Endodermal cell (in vitro differentiated cells): ENCODE measurements at places on chromosomes 11 and 22.
A peak's percentile ranks its signal among the peaks of the same experiment; 100 is the strongest.

DNA sequence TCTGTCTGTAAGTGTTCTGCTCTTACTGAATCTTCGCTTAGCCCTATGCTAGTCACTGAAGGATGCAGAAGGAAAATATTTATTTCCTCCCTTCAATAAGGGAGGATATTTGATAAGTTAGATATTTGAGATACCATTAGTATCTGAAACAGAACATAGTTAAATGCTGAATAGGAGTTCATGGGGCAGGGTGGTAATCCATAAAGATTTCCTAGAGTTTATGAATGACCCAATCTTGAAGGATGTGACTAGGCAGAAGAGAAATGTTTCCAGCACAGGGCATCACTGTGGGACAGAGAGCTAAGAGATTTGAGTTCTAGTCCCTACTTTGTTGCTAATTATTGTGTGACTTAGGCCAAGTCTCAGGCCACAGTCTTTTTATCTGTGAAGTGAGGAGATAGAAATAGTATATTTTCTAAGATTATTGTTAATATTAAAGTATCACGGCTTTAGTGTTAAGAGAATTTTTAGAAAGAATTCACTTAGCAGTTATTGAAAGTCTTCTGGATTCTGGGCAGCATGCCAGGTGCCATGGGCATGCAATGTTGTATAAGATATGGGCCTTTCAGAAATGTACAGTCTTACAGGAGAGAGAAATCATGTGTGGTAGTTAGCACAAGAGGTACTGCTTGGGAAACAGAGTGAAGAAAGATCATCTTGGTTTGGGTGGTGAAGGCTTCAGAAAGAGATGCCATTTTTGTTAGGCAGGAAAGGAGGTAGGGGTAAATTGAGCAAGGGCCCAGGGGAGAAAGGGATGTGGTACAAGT lies 24.0 kb downstream of the SWAP70 start:
- DNase-seq: no peak

DNA sequence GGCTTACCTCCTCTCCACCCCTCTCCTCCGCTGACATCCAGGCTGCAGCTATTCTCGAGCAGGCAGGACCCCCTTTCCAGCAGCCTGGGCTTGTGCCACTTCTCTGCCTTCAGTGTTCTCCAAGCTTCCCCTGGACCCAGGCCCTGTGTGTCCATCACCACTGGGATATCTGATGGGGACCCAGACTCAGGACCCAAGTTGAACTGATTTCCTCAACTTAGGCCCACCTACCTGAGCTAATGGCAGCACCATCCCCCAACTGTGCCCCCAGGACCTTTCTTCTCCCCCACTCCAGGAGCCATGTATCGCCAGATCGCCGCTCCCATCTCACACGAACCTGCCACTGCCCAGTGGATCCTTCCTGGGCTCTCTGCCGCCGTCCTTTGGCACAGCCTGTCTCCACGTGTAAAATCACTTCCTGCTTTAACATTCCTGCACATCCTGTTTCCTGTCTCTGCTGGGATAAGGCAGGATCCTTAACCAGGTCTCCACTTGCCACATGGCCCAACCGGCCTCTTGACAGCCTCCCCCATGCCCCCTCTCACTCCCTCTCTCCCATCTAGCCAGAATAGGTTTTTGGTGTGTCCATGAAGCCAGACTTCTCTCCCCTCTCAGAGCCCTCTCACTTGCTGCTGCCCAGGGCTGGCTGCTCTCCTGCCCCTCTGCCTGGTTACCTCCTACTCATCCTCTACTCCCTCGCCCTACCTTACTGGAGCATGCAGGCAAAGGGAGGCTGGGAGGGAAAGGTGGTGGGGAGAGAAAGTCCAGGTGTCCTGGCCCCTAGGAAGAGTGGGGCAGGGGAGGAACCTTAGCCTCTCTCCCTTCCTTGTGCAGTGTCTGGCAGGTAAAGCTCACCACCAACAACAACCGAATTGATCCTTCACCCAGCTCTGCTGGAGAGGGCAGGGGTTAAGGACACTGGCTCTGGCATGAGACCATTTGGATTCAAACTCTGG lies 9.4 kb downstream of the SPATA19 start:
- DNase-seq: peak; percentile 53

- no peak for DNase-seq
These were observed 9.2 kb upstream of the FAM83F start for GRCh38 chr22:39985383-39986035.

DNA sequence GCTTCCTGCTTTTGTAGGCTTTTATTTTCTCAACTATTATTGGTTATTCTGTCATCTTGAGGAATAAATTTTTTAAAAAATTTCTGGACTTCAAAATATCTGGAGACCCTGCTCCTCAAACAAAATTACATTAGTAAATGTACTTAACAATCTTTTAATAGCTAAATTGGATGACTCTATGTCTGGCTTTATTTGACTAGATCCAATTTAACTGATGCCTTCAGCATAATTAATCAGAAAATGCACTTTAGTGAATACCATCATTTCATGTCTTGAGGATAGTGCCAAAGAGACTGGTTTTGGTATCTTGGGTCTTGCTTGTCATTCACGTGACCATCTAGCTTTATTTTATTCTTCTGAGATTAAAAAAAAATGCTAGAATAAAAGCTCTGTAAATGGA lies 1301.2 kb downstream of the JRKL start:
- DNase-seq: no peak

- DNase-seq: peak; percentile 95
These were observed 39.8 kb downstream of the SYN3 start for GRCh38 chr22:33018232-33018864.

GRCh38 chr11:212150-213100 lies 4.9 kb downstream of the RIC8A start:
- DNase-seq: no peak

DNA sequence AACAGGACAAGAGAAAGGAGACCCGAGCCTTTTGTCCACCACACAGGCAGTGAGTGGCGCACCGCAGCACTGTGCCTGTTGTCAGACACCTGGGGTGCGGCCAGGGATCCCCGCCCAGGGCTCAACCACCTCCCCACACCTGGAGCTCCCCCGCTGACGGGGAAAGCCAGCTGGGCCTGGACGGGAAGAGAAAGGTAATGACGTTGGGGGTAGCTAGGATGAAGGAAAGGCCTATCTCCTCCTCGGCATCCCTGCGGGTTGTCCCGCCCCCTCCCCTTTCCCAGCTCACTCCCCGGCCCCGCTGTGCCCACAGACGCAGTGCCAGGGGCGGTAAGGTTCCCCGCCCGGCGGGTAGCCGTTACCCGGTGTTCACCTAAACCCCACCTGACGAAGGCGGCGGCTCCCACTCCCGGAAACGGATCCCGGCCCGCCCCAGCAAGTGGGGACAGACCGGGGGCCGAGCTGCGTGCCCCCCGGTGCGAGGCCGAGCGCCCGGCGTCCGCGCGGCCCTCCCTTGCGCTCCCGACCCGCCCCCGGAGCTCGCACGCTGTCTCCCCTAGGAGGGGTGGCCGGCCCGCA lies 495 bp downstream of the HYOU1 start:
- DNase-seq: peak; percentile 84

DNA sequence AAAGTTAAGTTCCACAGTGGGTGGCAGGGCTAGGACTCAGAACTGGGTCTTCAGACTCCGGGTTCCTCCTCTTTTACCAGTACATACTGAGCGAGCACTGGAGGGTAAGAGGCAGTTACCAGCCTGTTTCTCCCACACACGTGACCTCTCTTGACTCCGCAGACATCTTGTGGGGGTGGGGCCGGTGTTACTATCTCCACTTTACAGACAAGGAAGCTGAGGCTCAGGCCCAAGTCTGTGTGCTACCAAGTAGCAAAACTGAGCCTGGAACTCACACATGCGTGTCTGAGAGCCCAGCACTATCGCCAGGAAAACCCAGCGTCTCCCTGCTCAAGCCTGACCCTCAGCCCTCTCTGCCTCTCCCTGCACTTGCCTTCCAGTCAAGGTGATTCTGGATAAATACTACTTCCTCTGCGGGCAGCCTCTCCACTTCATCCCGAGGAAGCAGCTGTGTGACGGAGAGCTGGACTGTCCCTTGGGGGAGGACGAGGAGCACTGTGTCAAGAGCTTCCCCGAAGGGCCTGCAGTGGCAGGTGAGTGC lies 16.0 kb upstream of the SMIM35 start:
- DNase-seq: no peak

GRCh38 chr22:46679706-46680269 lies 58.3 kb downstream of the CERK start:
- no peak for DNase-seq

DNA sequence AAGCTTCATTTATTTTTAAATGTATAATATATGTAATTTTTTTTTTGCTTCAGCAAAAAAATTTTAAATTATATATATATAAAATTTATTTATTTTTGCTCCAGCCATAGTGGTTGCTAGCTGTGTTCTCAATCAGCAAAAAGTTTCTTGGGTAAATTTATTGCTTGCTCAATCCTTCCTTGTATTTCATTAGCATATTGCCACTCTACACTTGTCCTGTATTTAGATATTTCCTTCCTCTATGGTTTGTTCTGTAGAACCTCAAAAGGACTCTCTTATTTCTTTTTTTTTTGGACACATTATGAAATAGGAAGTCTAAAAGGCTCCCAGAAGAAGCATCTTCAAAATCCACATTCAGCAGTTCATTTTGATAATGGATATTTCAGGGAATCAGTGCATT lies 2.3 kb downstream of the PTPRJ start:
- DNase-seq: no peak

GRCh38 chr11:128390246-128390645 lies 197.1 kb downstream of the ETS1 start:
- no peak for DNase-seq

GRCh38 chr11:33941637-33942160 lies 49.8 kb upstream of the LMO2 start:
- DNase-seq: no peak

DNA sequence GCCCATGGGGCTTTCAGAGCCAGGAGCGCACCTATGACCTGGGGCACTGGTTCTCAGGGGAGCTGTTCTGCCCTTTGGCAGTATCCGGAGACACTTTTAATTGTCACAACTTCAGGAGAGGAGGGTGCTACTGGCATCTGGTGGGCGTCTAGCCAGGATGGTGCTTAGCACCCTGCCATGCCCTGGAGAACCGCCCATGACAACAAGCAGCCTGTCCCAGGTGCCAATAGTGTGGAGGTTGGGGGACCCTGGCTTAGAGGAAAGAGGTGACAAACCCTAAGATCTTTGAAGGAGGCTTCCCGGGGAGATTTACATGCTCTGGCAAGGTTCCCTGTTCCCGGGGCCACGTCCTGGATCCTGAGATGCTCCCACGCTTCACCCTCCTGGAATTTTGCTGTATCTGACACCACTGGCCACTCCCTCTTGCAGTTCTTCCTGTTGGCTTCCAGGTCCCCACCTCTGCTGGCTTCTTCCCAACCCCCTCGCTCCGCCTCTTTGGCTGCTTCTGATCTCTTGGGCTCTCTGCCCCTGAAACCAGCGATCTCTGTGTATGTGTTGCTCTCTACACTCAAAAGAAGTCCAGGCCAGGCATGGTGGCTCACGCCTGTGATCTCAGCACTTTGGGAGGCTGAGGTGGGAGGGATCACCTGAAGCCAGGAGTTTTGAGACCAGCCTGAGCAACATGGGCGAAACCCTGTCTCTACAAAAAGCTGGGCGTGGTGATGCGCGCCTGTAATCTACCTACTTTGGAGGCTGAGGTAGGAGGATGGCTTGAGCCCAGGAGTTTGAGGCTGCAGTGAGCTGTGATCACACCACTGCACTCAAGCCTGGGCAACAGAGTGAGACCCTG lies 31.1 kb downstream of the FADS3 start:
- no peak for DNase-seq

DNA sequence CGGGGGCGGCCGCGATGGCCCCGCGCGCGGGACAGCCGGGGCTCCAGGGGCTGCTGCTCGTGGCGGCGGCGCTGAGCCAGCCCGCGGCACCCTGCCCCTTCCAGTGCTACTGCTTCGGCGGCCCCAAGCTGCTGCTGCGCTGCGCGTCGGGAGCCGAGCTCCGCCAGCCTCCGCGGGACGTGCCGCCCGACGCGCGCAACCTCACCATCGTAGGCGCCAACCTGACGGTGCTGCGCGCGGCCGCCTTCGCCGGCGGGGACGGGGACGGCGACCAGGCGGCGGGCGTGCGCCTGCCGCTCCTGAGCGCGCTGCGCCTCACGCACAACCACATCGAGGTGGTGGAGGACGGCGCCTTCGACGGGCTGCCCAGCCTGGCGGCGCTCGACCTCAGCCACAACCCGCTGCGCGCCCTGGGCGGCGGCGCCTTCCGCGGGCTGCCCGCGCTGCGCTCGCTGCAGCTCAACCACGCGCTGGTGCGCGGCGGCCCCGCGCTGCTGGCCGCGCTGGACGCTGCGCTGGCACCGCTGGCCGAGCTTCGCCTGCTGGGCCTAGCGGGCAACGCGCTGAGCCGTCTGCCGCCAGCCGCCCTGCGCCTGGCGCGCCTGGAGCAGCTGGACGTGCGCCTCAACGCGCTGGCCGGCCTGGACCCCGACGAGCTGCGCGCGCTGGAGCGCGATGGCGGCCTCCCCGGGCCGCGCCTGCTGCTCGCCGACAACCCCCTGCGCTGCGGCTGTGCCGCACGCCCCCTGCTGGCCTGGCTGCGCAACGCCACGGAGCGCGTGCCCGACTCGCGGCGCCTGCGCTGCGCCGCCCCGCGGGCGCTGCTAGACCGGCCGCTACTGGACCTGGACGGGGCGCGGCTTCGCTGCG lies 697 bp downstream of the TPBGL start:
- DNase-seq: peak; percentile 97

- no peak for DNase-seq
These were observed 33.2 kb downstream of the PPP2R1B start for GRCh38 chr11:111733016-111733415.

DNA sequence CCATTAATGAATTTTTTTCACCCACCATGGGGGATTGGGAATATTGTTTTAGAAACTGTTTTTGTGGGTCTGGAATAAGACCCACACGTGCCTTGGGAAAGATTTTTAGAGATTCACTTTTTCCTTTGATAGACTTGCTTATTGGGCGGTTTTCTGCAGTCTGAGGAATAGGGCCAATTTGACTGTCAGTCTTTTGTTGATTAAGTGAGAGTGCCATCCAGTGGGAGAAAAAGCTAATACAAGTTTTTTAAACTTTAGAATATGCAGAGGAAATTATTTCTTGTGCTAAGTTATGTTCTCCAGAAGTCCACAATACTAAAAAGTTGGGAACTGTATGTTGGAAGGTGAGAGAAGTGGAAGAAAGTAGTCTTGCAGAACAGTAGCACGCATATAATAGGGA lies 56.1 kb downstream of the PRMT3 start:
- no peak for DNase-seq

GRCh38 chr11:7671347-7672215 lies 1.7 kb downstream of the CYB5R2 start:
- no peak for DNase-seq

DNA sequence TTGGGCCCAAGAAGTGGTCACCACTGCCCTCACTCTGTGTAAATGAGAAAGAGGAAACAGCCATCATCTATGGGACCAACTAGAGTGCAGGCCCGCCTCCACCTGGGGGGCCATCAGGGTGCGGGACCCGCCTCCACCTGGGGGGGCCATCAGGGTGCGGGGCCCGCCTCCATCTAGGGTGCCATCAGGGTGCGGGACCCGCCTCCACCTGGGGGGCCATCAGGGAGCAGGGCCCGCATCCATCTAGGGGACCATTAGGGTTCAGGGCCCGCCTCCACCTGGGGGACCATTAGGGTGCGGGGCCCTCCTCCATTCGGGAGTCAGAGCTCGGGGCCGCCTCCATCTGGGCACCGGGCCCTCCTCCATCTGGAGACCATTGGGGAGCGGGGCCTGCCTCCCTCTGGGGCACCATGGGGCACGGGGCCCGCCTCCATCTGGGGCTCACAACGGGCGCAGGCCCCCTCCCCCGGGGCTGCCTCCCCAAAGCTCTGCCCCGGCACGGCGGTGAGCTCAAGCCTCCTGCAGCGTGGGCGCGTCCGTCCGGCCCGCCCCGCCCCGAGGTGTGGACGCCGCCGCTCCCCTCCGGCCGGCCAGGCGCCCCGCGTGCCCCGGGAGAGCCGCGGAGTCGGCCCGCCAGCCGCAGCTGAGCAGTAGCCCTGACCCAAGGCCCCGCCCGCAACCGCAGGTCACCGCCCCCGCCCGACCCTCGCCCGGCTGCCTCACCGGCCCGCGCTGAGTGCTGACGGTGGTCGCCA lies 512 bp downstream of the TOLLIP start:
- DNase-seq: no peak
